ENCODE measurements at places on chromosomes 13 and 19.
A peak's percentile ranks its signal among the peaks of the same experiment; 100 is the strongest.

DNA sequence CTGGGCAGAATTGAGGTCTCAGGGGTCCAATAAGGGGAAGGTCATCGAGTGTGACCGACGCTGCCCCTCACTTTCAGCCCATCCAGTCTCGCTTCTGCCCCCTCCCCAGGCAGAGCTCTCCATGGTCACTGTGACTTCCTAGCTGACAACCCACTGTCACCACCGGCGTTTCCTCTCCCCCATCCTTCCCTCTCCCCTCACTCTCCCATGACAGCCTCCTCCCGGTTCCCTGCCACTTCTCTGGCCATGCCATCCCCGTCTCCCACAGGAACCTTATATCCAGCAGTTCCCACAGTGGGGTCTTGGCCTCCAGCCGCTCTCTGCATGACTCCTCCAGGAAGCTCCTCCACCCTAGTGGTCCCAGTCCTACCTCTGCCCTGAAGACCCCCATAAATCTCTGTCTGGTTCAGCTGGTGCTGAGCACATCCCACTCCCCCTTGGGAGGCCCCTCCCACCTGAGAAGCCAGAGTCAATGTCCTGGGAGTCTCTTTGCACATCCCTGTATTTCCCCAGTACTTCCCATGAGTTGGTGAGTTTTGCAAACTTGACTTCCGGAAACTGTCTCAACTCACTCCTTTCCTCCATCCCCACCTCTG lies 24.7 kb upstream of the CD33 start:
- DNase-seq = no peak

DNA sequence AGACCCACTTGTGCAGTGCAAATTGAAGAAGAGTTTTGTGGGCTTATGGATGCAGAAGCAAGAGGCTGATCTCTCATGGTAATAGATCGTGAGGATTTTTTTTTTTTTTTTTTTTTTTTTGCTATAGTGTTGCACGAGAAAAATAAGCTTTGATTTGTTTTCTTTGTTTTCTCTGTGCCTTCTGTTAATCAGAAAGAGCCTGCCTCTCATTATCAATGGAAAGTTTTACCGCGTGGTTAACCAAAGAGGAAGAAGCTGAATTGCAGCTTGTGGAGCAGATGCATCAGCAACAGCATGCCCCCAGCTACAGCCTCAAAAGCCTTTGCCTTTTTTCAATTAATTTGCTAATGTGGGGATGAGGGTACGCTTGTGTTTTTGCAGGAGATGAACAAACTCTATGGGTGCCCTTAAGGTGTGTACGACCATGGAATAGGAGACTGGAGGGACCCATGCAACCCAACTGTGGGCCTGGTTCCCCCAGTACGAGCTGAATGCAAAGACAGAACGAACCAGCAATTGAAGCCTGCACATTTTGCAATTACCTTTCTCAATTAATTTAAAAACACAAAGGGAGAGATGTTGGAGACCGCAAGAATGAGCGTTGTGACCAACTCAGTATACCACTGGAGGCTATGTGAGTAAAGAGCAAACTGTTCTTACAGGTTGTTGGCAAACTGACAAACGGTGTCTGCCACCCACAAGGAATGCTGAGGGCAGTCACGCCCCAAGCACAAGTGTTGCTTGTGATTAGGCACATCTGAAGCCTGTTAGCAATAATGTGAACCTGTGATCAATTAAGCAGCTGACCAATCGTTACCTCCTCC lies 58.6 kb upstream of the SPRY2 start:
- DNase-seq = no peak

DNA sequence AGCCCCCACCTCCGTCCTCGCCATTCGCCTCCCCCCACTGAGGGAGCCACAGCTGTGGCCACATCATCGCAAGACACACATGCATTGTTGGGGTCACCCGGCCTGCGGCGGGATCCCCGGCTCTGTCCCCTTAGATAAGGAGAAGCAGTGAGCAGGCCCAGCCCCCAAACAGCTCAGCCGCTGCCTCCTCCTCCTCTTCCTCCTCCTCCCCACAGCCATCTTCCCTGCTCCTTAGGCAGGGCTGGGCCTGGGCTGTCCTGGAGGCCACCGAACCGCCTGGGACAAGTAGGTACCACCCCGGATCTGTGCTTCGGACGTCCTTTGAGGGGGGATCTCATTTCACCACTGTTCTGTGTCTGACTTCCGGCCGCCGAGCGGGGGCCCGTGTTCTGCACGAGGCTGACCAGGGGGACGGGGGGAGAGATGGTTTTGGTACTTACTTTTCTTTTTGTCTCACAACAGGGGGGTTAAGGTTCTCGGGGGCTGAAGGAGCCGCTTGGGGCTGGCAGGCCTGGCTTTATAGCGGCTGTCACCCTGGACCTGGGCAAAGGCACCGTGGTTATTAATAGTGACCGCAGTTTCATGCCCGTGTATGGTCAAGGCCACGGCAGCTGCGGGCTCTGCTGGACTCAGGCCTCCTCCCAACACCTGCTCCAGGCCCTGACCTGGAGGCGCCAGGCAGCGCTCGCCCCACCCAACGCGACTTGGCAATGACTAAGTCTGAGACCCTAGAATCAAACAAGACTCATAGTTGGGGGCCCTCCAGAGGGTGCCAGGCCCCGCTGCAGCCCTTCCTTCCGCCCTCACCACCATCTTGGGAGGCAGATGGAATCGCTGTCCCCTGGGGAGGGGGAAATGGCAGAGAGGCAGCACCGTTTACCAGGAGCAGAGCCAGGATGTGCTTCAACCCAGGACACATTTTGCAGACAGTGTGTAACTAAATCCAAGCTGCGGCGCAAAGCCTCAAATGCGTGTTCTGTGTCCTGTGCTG lies 18.3 kb downstream of the NMRK2 start:
- no peak for DNase-seq

GRCh38 chr13:38804061-38804460 lies 117.2 kb downstream of the FREM2 start:
- no peak for DNase-seq

GRCh38 chr13:37795326-37795725 lies 74.2 kb downstream of the TRPC4 start:
- DNase-seq = no peak

DNA sequence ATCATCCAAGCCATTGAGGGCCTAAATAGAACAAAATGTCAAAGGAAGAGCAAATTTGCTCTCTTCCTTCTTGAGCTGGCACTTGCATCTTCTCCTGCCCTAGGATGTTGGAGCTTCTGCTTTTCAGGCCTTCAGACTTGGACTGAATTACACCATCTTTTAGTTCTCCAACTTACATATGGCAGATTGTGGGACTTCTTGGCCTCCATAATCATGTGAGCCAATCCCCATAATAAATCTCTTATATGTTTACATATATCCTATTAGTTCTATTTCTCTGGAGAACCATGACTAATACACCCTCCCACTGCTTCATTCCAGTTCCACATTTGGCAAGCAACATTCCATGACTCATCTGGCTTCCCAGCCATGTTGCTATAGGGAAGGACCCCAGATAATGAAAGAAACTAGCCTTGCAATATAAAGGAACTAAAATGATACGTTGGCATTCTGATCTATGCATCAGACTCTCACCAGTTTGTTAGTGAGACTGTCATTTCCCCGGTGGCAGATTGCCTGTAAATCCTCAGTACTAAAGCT lies 11.0 kb upstream of the ACOD1 start:
- no peak for DNase-seq

- DNase-seq = peak; percentile 63
These were observed at the start of gene REX1BD for GRCh38 chr19:18588611-18589379. Gene REX1BD, plus strand, starts transcription at chr19:18588798. Its CDS starts 4 bp downstream, at chr19:18588802.

GRCh38 chr13:102280366-102280765 lies 121.5 kb downstream of the FGF14 start:
- DNase-seq = no peak

DNA sequence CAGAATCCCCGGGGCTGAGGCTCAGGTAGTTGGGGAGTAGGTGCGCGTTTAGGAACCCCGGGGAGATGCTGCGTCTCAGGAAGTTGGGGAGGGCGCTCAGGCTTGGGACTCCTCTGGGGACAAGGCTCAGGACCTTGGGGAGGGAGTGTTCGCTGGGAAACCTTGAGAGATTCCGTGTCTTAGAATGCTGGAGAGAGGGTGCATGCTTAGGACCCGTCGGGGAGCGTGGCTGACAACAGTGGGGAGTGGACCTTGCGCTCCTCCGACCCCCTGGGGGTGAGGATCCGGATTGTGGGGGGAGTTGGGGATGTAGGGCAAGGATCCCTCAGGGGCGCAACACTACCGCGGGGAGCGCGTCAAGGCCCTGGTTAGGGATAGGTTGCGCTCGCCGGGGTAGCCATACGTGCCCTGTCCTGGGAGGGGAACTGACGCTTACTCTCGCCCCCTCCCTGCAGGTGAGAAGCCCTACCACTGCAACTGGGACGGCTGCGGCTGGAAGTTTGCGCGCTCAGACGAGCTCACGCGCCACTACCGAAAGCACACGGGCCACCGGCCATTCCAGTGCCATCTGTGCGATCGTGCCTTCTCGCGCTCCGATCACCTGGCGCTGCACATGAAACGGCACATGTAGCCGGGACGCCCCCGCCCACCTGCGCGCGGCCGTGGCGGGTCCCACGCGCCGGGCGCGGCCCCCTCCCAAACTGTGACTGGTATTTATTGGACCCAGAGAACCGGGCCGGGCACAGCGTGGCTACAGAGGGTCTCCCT lies 2.0 kb downstream of the KLF2 start:
- no peak for DNase-seq

DNA sequence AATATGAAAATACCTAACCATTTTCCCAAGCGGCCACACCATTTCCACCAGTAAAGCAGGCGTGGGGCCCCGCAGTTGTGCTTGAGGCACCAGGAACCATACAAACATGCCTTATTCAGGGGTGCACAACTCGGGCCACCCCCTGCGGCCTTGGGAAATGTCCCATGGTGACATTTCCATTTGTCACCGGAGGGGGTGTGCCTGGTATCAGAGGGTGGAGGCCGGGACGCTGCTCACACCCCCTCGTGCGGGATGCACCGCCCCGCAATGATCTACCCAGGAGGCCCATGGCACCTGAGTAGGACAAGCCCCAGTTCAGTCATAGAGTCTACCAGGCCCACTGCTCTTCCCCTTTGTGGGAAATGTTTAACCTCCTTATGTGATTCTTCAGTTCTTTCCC lies 218.8 kb downstream of the TEX29 start:
- no peak for DNase-seq

DNA sequence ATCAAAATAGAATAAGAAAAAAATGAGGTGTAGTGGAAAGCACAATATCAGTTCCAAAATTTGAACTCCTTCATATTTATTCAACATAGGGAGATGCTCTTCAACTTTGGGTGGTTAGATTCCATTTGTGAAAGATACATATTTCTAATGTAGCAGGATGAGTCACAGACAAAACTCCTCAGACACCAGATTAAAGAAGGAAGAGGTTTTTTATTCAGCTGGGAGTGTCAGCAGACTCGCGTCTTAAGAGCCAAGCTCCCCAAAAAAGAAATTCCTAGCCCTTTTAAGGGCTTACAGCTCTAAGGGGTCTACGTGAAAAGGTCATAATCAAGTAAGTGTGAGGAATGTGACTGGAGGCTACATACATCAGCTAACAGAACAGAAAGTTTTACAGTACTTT lies 6.8 kb upstream of the ZNF765 start:
- no peak for DNase-seq

DNA sequence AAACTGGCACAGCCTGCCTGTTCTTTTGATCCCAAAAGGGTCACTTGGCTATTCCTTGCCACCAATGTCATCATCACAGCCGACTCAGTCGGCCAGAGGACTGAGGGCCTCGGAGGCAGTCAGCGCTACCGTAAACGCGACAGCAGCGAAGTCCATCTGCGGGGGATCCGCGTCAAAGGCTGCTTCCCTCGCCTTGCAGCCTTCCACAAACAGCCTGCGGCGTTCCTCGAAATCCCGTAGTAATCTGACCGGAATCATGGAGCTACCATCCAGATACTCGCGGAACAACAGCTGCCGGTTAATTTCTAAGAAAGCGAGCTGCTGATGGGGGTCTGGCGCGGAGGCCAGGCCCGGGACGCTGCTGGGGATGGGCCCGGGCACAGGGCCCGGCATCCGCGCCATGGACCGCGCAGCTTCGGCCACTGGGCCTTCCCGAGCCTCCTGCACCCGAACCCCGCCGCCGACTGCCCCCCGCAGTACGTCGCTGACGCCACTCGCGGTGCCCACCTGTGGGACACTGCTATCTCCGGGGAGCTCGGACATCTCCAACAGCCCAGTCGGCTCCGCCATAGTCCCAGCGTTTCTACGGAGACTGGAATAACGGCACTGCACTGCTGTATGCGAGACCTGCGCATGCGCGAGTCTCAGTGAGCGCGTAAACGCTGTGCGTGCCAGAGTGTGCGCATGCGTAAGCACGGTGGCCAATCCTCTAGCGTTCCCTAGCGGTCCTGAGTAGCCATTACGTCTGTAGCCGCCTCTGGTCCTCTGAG lies at the start of gene EID2B:
TSS of gene EID2B (minus strand) at position 620 of the 770 bp plus-strand sequence. CDS start at position 570, 50 bp downstream.
- peak; percentile 96 for DNase-seq

GRCh38 chr13:35894636-35895035 lies 236.5 kb downstream of the DCLK1 start:
- no peak for DNase-seq

GRCh38 chr19:9958379-9958821 lies 22.1 kb upstream of the OLFM2 start:
- DNase-seq = no peak

DNA sequence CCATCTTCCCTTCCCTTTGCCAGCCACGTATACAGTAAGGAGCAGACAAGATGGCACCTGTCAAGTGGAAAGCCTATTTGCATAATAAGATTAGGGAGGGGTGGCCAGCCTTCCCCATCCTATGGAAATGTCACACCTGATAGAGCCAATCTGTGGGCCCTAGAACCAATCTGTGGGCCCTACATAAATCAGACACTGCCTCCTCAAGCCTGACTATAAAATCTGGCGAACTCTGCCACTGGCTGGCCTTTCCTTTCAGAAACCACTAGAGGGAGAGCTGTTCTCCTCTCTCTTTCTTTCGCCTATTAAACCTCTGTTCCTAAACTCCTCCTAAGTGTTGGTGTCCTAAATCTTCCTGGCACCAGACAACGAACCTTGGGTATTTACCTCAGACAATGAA lies 231.5 kb upstream of the KLHL1 start:
- DNase-seq = no peak

GRCh38 chr13:32736648-32737047 lies 150.4 kb downstream of the PDS5B start:
- DNase-seq = no peak

DNA sequence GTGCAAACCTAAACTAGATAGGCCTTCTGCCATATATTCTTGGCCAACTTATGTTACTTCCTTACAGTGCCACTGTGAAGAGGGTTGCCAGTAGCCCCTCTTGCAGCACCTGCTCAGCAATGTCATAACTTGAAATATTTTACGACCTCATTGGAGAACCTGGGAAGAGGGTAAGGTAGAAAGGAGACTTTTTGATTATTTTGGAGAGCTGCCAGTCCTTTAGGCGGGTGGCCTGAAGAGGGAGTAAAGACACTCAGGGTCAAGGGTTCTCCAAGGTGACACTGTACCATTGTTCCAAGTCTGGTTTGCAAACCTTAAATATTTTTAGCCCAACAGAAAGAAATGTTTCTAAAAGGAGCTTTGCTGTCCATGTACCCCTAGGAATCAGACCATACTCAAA lies 118.3 kb downstream of the FLT1 start:
- no peak for DNase-seq

- DNase-seq = no peak
These were observed 25.4 kb downstream of the ITM2B start for GRCh38 chr13:48258430-48258829.

Measured in NCI-H1694 (cell line).